ENCODE measurements at places on chromosomes 5 and 9.

- no peak for DNase-seq
Measured at GRCh38 chr9:110303133-110303532, 34.5 kb downstream of the TXNDC8 start.

DNA sequence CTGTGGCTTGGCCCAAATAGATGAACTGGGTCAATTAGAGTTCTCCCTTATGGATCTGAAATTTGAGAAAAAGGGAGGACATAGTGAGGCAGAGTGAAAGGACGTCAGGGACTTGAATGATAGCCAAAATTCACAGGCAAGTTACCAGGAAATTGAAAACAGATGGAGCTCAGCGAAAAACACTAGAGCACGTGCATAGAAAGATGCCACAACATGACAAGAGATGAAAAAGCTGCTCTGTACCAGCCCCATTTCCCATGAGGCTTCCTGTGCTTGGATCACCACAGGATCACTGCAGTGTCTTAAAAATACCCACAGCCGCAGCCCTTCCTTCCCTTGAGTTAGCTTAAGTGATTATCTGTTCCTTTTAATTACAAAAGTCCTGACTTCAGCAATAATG lies 39.0 kb upstream of the HOMER1 start:
- DNase-seq: no peak

GRCh38 chr5:87754009-87754757 lies 341.5 kb upstream of the CCNH start:
- no peak for DNase-seq

GRCh38 chr9:114100536-114100935 lies 1.4 kb upstream of the KIF12 start:
- DNase-seq: no peak

DNA sequence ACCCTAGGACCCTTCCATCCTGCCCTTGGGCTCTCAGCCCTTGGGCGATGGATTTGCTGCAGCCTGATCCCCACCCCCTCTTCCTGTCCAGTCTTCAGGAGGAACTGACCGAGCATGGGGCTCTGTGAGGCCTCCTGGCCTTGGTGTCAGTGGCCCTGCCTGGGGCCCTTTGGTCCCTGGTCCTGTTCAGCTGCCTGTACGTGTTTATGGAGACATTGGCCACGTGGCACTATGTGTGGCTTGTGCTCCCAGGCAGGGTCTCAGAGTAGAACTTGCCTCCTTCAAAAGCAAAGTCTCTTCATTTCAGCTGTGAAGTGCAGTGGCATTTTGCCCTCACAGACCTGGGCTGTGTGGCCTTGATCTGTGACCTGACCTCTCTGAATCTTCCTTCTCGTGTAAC lies 11.1 kb downstream of the FCN2 start:
- DNase-seq: peak; percentile 35

DNA sequence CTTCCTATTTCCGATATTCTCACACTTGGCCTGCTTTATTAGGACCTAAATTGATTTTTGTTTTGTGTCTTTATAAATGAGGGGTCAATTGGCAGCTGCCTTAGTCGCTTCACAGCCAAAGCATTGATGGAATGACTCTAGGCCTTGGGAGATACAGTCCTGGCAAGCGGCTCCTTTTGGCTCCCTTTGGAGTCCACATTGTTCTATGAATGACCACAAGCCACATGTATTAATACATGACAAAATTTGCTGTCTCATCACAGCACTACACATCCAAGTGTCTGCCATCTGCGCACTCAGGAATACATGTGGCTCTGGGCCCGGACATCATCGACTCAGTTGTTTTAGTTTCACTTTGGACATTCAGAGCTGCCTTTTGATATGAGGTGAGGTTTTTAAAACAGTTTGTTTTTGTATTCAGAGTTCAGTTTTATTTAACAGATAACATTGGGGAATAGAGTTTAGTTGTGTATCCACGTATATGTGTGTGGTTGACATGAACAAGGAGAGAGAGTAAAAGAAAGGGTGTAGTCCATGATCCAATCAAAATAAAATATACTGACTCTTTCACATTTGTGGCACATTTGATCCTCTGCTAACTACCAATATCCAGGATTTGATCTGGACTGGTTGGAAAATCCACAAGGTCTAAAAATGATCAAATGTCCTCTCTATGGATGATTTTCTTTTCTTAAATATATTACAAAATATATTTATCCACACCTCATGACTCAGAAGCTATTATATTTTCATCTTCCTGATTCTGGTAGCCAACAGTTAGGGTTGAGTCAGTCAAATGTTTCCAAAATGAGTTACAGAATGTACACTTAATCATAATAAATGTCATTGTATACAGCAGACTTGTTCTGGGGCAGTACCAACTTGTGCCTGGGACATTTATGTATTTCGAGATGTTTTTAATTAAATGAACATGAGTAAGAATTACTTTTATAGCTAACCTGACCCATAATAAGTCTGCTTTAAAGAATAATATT lies 114.0 kb upstream of the MTAP start:
- DNase-seq: no peak

- DNase-seq: no peak
Measured at GRCh38 chr5:77849308-77849900, 73.3 kb upstream of the TBCA start.

DNA sequence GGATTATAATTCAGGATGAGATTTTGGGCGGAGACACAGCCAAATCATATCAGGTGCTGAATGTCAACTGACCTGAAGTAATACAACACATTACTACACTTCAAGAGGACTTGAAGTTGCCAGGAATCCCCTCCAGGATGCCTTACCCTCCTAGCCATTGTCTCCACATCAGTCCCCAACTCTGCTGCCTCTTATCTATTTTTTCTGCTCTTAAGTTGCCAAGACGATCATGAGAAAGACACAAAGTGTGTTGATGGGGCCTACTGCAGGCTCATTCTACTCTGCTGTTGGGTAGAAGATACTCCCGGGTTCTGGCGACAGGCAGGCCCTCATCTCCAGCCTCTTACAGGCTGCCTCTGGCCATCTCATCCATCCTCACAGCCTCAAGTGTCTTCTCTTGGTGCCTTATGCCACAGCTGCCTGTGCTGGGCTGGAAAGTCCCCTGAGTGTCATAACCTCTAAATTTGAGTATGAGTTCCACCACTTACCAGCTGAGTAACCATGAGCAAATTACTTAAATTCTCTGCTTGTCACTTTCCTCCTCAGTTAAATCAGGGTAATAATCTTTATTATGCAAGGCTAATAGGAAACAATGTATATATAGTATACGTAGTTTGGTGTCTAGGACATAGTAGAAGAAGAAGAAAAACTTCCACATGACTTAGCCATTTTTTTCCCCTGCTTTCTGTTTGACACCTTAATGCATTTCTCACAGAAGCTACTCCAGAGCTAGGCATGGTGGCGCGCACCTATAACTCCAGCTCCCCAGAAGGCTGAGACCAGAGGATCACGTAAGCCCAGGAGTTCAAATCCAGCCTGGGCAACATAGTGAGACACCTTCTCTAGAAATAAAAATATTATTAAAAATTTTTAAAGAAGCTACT lies 73.0 kb upstream of the SNX2 start:
- DNase-seq: no peak

DNA sequence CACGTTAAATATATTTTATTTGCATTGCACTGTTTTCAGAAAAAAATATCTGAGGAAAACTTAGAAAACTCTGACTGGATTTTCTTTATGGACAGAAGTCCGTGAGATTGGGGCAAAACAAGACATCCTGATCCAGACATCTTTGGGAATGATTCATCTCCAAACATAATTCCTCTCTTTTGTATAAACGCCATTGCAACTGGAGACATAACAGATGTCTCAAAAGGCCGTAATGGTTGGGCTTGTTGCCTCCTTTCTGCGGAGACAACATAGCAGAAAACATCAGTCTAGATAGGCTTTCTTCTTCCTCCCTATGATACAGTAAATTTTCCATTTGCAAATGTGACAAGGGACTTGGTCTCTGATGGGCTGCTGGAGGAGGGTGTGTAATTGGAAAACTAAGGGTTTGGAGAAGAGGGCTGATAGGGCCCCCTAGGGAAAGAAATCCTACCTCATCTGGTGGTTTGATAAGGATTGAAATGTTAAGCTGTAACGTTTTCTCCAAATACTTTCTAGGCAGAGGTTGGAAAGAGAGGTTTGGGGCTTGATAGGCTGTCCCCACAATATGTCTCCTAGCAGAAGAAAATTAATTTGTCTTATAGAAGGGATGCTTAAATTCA lies 631.5 kb upstream of the ST8SIA4 start:
- DNase-seq: peak; percentile 43

DNA sequence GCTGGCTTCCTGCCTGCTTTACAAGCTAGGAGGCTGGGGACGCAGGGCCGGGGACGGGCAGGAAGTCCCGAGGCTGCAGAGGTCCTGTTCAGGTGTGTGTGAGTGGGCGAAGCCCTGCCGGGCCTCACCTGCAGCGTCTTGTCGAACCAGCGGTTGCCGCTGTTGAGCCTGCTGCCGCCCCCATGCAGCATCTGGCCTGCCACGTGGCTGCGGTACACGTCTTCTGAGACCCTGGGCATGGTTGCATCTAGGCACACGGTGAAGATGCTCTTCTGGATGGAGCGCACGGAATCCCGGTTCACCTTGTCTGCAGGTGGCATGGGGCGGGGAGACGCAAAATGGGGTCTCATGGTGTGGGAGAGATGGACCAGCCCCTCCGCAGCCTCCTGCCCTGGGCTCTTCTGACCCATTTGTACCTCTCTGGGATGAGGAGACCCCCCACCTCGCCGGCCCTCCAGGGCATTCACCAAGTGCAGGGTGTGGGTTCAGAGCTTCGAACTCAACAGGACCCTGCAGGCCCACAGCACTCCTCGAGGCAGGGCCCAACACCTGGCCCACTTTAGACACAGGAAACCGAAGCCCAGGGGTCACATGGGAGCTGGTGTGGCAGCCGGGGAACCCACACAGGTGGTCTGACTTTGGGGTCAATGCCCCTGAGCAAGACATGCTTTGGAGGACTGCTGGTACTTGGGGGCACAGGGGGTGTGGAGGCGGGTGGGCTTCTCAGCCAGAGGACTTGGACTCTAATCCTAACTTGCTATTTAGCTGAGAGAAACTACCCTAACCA lies 10.0 kb downstream of the CRAT start:
- DNase-seq: no peak

DNA sequence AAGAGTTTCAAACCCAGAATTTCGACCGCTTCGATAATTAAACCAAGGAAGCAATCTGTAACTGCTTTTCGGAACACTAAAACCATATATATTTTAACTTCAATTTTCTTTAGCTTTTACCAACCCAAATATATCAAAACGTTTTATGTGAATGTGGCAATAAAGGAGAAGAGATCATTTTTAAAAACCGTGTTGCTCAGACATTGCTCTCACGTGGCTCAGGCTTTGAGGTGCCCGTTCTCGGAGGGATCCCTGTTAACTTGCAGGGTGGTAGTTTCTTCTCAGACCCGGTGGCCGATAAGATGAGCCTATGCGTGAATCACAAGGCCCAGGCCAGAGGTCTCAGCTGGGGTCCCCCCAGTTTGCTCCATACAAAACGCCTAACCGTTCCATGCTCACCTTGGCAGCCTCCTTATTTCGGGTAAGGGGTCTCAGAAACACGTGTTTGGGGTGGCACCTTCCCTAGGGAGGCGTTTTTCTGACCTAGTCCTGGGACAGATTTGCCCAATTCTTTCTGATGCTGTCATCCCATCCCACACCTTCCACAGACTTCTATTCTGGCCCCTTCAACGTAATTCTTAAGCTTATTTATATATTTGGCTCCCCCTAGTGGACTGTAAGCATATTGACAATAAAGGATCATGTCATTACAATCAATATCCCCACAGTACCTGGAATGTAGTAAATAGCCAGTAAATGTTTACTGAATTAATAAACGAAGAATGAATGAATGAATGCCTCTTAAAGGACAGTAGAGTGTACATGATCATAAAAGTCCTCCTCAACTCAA lies 48.1 kb downstream of the THBS4 start:
- DNase-seq: peak; percentile 60

- peak; percentile 98 for DNase-seq
Measured at GRCh38 chr9:76905791-76906646, at the start of gene PRUNE2. PRUNE2 (minus strand) TSS chr9:76906114; CDS start chr9:76905963, 151 bp downstream.

GRCh38 chr5:158522776-158523175 lies 576.9 kb downstream of the EBF1 start:
- no peak for DNase-seq
